ENCODE measurements at places on chromosomes 7 and 10. TPM values are rescaled to one million over a fixed set of nuclear protein-coding genes. Genes with fewer than 3 reads are reported as not detected.

VAX1 gene
- polyA plus RNA-seq = not detected

SPDYE18 gene
- polyA plus RNA-seq = not detected

DNA sequence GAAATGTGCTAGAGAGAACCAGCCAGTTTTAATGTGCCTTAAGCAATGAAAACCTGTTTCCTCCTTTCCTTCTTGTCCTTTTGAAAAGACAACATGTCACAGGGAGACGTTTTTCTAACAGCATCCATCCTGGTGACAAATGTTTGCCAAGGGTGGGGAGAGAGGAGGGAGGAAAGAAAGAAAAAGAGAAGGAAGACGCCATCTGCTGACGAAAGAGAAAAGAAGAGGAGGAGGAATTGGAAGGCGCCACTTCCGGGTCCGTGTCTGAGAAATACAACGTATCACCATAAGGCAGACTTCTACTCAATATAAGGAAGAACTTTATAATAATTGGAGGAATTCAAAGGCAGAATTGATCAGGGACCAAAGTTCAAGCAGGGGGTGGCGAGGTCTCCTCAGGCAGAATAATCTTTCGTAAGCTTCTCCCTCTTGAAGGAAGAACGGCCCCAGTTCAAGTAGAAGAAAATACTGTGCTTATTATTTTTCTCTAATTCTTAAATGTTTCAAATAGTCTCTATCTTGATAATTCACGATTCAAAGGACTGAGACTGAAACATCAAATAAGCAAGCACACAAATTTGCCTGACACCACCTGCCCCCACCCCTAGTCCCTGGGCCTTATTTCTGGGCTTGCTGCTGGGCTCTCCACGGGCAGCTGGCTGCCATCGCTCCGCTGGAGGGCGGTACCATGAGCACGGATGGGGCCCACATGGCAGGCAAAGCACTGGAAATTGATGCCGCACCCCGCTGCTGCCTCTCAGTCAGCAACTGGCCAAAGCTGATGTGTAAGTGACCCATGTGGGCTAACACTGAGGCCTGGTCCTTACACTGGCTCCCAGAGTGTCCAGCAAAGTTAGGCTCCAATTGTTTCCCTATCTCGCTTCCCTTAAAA lies 273.7 kb upstream of the KLF14 start:
- no peaks in the 10 kb centered on the region for H3K27me3 ChIP-seq
- H3K27ac ChIP-seq = peak overlapping the region; percentile 87
- H3K4me3 ChIP-seq = peak overlapping the region; percentile 70

DNA sequence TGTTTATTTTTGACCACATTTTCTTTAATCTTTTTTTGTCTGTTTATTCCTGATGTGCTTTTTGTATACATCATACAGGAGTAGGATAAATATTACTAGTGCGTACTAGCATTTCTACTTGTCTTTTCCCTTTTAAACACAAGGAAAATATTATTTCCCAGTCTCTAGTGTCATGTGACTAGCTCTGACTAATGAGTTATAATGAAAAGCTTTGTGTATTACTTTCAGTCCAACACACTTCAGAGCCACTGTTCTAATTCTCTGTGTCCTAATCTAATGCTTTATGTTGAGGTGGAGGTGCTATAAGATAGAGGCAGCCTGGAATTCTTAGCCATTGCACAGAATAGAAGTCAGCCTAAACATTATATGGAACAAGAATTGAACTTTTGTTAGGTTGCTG lies 65.0 kb upstream of the RAB18 start:
- no peaks in the 10 kb centered on the region for H3K36me3 ChIP-seq
- no peak for DNase-seq
- no peaks in the 10 kb centered on the region for H3K27me3 ChIP-seq
- no peaks in the 10 kb centered on the region for H3K4me1 ChIP-seq
- H3K4me3 ChIP-seq = no peak overlapping the region

DNA sequence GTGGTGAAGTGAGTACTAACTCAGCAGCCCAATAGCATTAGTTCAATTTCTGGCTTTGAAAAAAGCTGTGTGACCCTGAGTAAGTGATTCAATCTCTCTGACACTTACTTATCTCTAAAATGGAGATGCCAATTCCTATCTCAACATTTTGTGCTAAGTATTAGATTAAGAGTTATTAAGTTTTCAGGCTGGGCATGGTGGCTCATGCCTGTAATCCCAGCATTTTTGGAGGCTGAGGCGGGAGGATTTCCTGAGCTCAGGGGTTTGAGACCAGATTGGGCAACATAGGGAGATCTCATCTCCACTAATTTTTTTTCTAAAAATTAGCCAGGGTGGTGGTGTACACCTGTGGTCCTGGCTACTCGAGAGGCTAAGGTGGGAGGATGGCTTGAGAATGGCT lies 109.5 kb downstream of the PRTFDC1 start:
- DNase-seq = no peak
- H3K4me1 ChIP-seq = no peaks in the 10 kb centered on the region
- H3K36me3 ChIP-seq = no peaks in the 10 kb centered on the region
- H3K4me3 ChIP-seq = no peak overlapping the region

GRCh38 chr10:26837139-26837538 lies 23.6 kb downstream of the ABI1 start:
- no peaks in the 10 kb centered on the region for H3K27me3 ChIP-seq
- no peak overlapping the region for H3K4me3 ChIP-seq
- no peak for DNase-seq
- H3K27ac ChIP-seq = no peak overlapping the region

DNA sequence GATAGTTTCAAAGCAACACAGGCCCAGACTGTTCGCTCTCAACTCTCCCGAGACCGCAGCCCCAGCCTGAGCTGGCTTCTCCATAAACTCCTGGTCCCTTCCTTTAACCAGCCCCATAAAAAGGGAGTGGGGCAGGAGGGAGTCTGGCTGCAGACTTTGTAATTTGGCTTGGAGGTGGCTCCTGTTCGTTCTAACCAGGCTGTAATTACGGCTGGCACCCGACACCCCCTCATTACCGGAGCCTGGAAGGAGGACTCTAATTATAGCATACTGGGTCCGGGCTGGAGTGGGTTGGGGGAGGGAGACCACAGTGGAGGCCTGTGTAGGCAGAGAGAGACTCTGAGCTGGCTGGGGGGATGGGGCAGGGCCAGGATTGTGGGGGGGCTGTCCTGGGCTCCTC lies 49.7 kb downstream of the UNC5B start:
- H3K36me3 ChIP-seq = no peaks in the 10 kb centered on the region
- DNase-seq = no peak
- H3K4me1 ChIP-seq = no peaks in the 10 kb centered on the region

- no peaks in the 10 kb centered on the region for H3K27me3 ChIP-seq
- no peaks in the 10 kb centered on the region for H3K36me3 ChIP-seq
- peak overlapping the region; percentile 24 for H3K27ac ChIP-seq
- DNase-seq = no peak
Measured at GRCh38 chr10:70575874-70576802, 26.4 kb downstream of the PRF1 start.

DNA sequence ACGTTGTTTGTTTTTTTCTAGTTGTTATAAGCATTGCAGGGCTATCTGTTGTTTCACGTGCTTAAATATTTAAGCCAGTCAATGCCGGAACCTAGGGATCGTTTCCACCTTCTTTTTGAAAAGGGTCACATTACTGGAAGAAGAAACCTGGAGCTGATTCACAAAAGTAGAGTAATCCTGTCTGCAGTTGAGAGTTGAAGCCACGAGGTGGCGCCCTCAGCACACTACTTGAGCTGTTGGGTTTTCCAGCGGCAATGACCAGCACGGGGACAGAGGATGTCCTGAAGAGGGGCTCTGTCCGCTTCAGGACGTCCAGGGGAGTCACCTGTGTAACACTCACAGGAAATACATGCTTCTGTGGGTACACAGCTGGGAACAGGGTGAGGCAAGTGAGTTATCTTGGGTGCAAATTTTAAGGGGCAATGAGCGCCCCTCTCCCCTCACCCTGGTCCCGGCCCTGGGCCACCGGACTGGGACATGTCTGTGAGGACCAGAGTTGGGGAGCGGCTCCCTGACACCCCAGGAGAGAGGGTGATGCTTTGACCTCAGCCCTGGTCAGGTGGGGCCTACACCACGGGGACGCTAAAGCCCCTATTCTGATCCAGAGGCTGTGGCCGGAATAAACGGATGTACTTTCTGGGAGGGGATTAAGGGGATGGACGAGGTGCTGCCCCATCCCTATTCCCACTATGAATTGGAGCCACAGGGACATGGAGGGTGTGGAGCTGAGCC lies 26.3 kb upstream of the WDFY4 start:
- no peak overlapping the region for H3K4me3 ChIP-seq
- H3K4me1 ChIP-seq = peaks cover 15% of the 10 kb centered on the region
- no peak for DNase-seq
- H3K36me3 ChIP-seq = no peaks in the 10 kb centered on the region
- H3K27ac ChIP-seq = no peak overlapping the region

DNA sequence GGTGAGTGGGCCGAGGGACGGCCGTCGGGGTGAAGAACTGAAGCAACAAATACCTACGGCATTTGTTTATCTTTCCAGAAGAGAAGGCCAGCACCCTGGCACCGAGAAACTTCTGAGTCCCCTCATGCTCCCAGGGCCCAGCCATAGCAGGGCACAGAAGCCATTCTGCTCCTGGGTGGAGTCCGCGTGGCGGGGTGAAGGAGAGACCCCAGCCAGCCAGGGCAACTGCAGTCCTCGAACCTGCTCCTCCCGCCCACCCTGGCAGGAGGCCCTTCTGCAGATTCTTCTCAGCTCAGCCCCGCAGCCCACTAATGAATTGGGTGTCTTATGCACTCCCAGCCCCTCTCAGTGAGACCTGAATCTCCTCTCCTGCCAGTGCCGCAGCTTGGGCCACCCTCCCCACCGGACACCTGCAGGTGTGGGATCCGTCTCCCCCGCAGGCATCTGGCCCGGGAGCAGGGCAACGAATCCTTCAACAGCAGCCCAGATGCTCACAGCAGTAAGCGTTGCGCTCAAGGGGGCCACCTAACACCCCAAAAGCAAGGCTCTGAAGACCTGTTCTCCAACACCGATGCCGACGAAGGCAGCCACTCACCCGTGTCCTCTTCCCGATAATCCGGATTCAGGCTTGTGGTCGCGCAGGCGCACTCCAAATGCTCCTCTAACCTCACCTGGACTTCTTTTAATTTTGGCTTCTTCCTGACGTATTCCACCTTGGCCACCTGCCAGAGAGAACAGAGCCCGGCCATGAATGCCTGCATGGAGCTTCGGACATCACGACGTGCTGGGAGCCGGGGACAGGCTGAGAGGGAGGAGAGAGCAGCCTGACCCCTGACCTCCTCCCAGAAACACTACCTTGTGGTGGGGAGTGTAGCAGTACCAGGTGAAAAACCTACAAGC lies 18.9 kb downstream of the PDGFA start:
- H3K27me3 ChIP-seq = no peaks in the 10 kb centered on the region
- H3K27ac ChIP-seq = no peak overlapping the region
- H3K4me1 ChIP-seq = no peaks in the 10 kb centered on the region
- H3K4me3 ChIP-seq = no peak overlapping the region
- no peak for DNase-seq
- H3K36me3 ChIP-seq = no peaks in the 10 kb centered on the region

DNA sequence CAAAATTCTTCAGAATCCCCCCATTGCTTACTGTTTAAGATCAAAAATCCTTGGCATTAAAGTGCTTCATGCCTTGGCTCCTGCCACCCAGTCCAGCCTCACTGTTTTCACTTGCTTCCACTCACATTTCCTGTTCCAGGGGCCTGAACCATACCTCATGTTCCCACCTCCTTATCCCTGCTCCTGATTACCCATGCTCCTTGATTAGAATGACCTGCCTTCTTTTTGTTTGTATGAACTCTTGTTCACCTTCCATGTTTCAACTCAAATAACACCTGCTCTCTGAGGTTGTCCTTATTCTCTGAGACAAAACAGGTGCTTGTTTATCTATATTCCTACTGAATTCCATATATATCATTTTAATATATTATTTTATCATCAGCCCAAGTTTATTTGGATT lies 77.1 kb upstream of the VSTM2A start:
- no peaks in the 10 kb centered on the region for H3K4me1 ChIP-seq
- H3K4me3 ChIP-seq = no peak overlapping the region
- no peaks in the 10 kb centered on the region for H3K27me3 ChIP-seq
